ENCODE measurements at places on chromosomes 2 and 18. TPM values are rescaled to one million over a fixed set of nuclear protein-coding genes. Genes with fewer than 3 reads are reported as not detected.

DNA sequence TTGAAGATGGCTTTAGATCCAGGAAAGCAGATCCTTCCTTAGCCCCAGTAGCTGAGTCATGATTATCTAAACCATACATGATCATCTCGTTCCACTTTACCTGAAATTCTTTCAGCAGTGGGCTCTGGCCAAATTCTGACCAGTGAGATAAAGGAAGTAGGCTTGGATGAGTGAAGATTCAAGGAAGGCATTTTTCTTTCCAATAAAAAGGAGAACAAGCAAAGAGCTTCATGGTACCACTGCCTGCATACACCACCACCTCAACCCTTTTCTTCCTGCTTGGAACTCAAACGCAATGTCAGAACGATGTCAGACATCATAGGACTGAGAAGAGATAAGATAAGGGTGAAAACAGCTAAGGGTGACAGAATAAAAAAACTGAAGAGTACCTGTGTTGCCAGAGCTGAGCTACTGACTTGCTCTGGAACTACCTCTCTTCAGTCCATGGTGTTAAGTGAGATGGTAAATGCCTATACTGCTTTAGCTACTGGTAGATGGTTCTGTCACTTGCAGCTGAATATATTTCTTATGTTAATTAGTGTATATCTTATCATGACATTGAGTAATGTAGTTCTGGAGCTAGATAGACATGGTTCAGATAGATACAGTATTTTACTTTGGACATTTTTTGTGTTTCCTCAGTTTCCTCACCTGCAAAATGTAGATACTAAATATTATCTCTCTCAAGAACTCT, 58.7 kb upstream of the ACVR1 start:
- DNase-seq, result no peak

ALPG gene
- total RNA-seq, result not detected

GRCh38 chr2:176009445-176009844, 7.4 kb upstream of the LNPK start:
- no peak for DNase-seq

DNA sequence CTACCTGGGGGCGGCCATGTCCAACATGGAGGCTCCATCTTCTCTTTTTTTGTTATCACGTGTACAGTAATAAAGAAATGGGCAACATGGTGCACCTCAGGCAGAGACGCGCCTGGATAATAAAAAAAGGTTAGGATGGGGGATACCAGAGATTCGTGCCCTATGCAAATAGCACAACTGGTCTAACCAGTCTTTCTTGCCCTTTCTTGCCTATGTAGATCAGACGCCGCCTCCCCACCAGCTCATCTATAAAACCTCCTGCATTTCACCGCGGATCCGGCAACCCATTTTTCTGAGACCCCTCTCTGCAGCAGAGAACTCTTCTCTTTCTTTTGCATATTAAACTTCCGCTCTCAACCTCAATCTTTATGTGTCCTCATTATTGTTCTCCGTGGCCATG, 68.7 kb downstream of the MYL12B start:
- DNase-seq, result no peak

TNS1 gene
- total RNA-seq, result 436 TPM
